NAMALWA (cell line): ENCODE measurements at places on chromosomes 16 and 17.

DNA sequence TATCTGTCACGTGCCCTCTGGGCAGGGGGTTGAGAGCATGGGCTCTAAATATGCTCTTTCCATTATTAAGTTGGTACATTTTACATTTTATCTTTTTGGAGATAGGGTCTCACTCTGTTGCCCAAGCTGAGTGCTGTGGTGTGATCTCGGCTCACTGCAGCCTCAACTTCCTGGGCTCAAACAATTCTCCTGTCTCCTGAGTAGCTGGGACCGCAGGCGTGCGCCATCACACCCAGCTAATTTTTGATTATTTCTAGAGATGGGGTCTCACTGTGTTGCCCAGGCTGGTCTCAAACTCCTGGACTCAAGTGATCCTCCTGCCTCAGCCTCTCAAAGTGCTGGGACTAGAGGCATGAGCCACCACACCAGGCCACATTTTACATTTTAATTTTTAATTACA lies 43.9 kb upstream of the KDM6B start:
- DNase-seq: no peak

DNA sequence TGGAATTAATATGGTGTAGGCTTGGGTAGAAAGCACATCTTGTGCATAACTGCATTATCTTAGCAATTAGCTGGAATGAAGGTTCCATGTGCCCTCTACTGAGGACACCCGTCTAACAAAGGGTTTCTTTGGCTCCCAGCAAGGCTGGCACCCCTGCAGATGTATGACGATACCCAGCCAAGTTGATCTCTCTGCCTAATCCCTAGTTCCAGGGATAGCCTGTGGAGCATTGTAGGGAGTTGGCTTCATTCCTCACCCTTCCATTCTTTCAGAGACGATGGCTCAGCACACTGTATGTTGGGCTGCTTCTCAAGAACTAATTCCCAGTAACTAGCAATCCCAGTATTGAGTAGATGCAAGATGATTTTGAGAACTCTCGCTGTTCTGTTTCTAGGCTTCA lies 182.5 kb downstream of the SNX29 start:
- DNase-seq: no peak

DNA sequence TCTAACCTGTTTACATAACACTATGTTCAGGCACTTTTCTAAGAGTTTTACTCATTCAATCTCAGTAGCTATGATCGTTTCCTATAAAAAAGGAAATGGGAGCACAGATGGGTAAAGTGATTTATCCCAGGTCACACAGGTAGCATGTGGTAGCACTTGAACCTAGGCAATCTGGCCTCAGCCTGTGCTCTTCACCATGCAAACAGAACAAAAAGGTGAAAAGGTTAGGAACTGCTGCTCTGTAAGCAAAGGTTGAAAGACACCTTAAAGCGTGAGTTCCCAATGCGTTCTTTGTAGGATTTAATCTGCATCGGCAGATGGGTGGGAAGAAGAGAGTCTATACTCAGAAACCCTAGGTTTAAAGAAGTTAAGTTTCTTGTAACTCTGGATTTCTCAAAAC lies 14.9 kb upstream of the KLHL11 start:
- no peak for DNase-seq

GRCh38 chr16:6131526-6132050 lies 1034.0 kb upstream of the EEF2KMT start:
- DNase-seq: no peak

- no peak for DNase-seq
Measured at GRCh38 chr16:4200781-4201137, 41.1 kb downstream of the SRL start.

DNA sequence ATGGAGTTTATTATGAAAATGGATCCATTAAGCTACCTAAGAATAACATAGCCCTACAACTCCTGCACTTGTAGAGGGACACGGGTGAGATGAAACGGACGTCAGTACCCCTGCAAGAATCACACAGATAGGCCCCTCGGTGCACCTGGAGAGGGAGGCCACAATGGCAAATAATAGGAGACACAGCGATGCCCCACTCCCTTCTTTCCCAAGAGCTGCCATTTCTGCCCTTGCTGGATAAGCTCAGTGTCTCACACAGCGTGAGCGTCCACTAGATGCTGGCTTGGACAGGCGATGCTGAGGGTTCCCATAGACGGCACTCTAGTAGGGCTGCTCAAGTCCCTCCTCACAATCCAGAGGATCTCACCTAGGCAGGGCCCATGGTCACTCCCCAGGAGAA lies 67.8 kb downstream of the ADCY9 start:
- DNase-seq: no peak

DNA sequence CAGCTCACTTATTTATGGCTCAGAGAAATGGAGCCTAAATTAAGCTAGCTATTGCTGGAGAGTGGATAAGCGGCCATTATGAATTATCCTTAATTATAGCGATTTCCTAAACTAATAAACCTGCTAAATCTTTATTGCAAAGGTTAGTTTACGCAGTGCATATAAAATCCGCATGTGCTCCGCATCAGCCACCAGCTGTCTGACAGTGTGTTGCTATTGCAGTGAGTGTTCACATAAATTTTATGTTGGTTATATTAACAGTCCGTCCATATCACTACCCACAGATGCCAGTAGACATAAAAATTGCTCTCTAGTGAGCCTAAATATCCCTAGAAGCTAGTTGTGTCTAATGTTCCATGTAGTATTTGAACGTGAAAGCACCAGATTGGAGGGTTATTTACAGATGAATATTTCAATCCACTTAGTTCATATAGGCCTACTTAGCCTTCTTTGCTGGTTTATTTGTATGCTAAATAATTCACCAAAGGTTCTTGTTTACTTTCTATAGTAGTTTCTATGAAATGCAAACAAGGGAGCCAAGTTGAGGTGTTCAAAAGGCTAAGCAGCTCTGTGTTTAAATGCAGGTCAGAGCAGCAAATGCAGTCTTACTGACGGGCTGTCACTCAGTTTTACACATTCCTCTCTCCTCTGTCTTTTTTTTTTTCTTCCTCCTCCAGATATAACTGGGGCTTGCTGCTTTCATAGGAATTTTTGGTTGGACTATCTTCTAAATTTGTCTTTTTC lies 219.1 kb downstream of the IRX3 start:
- no peak for DNase-seq

- peak; percentile 74 for DNase-seq
Measured at GRCh38 chr16:67936124-67936879, at the start of gene PSMB10. Gene PSMB10 (minus strand): TSS chr16:67936850. CDS start chr16:67936749, 101 bp downstream.

GRCh38 chr17:41907185-41907556 lies 11.6 kb downstream of the ACLY start:
- no peak for DNase-seq

DNA sequence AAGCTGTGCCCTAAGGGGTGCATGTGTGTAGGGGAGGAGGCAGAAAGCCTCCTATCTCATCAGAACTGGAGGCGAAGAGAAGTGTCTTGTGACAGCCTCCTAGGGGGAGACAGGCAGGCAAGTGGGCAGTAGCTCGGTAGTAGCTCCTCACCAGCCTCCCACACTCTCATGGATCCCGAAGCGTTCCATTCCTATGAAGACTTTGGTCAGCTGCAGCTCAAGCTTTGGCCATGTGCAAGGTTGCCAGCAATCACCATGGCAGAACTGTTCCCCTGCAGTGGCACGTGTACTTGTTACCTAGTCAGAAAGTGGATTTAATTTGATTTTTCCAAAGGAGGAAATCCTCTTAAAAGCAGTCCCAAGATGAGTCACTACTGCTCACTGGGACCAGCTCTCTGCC lies 6.7 kb downstream of the MRPL58 start:
- DNase-seq: no peak

DNA sequence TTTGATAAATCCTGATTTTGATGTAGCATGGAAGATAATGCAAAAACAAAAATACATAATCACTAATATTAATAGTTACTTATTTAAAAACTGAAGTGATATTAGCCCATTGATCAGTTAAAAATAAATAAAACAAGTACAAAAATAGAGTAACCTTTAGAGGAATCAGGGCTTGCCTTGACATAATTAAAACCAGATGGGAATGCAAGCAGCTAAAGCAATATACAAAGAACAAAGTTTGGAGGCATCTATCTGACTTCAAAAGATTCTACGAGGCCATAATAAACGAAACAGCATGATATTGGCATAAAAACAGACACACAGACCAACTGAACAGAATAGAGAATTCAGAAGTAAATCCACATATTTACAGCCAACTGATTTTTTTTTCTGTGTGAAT lies 15.0 kb upstream of the HEATR3 start:
- DNase-seq: no peak

GRCh38 chr16:24920568-24920967 lies 74.8 kb downstream of the SLC5A11 start:
- DNase-seq: no peak

DNA sequence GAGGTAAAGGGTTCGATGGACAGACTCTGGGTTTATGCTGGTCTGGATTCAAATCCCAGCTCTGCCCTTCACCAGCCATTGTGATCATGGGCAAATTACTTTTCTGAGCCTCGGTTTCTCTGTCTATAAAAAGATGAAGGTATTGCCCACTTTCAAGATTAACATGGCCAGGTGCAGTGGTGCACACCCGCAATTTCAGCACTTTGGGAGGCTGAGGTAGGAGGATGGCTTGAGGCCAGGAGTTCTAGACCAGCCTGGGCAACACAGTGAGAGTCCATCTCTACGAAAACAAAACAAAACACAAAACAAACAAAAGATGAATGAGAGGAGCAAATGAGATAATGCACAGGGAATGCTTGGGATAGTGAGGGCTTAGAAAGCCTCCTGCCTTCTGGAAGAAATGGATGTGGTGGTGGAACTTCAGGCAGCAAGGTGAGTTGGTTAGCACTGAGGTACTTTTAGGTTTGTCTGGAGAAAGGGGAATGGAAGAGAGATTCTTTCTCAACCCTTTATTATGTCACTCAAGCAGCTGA lies 8.5 kb downstream of the ADGRG3 start:
- no peak for DNase-seq

GRCh38 chr16:79874391-79874790 lies 273.9 kb upstream of the MAF start:
- DNase-seq: no peak

DNA sequence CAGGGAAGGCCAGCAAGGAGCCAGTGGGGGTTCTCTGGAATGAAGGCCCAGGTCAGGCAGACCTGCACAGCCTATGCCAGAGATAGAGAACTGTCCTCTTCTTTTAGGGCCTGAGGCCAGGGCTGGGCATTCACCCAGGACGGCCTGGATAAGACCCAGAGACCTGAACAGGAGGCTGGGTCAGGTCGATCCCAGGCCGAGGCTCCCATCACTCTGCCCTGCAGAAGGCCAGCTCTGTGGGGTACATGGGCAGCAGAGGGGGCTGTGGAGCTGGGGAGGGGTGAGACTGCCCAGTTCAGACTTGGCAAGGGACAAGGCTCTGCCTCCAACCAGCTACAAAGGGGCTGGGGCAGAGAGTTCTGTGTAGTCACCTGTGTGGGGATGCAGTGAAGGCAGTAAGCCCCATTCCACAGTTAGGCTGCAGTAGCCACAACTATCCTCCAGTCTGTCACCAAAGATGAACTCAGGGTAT lies 14.6 kb downstream of the HSD11B2 start:
- DNase-seq: no peak

DNA sequence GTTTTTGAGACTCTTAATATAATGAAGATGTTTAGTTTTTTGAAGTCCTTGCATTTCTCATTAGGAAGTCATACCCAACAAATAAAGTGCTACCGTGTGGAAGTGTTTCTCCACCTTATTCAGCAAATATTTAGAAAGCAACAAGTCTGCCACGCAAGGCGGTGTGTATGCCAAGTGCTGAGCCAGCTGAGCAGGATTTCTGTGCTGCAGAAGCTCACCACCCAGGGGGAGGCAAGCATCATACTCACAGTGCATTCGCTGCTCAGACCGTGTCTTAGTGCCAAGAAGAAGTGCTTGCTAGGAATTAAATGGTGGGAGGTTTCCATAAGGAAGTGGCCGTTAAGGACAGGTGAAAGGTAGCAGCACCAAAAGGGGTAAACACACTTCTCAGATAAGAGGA lies 111.2 kb downstream of the ARHGAP44 start:
- no peak for DNase-seq

- peak; percentile 77 for DNase-seq
Measured at GRCh38 chr16:87765473-87765775, 362 bp downstream of the KLHDC4 start.

- DNase-seq: no peak
Measured at GRCh38 chr17:5536866-5537650, 47.3 kb downstream of the NLRP1 start.

DNA sequence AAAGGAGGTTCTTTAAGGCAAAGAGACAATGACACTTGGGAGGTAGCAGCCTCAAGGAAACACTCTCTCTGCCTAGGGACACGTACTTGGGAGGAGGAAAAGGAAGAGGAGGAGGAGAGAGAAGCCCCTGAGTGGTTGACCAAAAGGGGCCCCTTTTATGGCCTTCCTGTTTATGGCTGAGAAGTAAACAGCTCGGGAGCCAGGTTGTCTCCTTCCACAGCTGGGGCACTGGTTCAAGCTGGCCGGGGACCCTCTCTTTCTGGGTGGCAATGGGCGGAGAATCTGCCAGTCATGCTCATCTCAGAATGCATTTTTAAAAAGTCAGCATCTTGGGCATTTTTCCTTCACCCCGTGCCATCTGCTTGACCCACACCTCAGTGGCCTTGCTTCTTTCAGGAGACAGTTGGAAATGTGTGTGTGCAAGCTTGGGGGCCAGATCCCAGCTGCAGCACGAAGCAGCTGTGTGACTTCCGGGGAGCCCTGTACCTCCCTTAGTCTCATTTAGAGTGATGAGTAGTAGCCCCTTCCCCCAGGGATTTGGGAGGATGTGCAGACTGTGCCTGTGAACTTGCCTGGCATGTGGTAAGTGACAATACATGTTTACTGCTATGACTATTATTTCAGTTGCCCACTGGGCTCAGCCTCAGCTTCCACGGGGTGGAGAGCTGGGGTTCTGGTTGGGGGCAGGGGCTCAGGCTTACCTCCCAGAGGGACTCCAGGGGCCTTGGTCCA lies 33.8 kb upstream of the SALL1 start:
- DNase-seq: peak; percentile 25

DNA sequence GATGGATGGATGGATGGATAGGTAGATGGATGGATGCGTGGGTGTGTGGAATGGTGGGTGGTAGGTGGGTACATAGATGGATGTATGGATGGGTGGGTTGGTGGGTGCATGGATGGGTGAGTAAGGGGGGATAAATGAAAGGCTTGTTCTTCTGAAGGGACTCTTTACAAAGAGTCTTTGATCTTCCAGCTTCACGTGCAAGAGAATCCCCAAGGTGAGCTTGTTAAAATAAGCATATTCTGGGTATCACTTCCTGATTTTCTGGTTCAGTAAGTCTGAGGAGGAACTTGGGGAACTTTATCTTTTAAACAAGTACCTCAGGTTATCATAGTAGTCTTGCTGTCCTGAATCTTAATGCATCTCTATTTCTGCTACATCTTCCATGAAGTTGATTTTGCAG lies 639.1 kb downstream of the MAF start:
- DNase-seq: peak; percentile 32

DNA sequence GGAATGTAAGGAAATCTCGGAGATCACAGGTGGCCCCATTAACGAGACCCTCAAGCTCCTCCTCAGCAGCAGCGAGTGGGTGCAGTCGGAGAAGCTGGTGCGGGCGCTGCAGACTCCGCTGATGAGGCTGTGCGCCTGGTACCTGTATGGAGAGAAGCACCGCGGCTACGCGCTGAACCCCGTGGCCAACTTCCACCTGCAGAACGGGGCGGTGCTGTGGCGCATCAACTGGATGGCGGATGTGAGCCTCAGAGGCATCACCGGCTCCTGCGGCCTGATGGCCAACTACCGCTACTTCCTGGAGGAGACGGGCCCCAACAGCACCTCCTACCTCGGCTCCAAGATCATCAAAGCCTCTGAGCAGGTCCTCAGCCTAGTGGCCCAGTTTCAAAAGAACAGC lies 16.2 kb downstream of the MLYCD start:
- no peak for DNase-seq

- no peak for DNase-seq
Measured at GRCh38 chr17:79281803-79282202, 207.2 kb downstream of the ENGASE start.

- no peak for DNase-seq
Measured at GRCh38 chr17:76528156-76528527, 9.4 kb downstream of the CYGB start.
